ENCODE measurements at places on chromosomes 1 and 21.

- no peak for DNase-seq
Observed at GRCh38 chr1:184210031-184210430, 158.5 kb downstream of the TSEN15 start.

- DNase-seq: peak; percentile 25
Observed at GRCh38 chr1:202807926-202808757, at the start of gene KDM5B. TSS of gene KDM5B (minus strand) at chr1:202808421. CDS start at chr1:202808305, 116 bp downstream.

- DNase-seq: no peak
Observed at GRCh38 chr1:236009857-236010256, 55.0 kb downstream of the NID1 start.

GRCh38 chr1:15212954-15213291 lies 34.1 kb upstream of the FHAD1 start:
- DNase-seq: no peak

DNA sequence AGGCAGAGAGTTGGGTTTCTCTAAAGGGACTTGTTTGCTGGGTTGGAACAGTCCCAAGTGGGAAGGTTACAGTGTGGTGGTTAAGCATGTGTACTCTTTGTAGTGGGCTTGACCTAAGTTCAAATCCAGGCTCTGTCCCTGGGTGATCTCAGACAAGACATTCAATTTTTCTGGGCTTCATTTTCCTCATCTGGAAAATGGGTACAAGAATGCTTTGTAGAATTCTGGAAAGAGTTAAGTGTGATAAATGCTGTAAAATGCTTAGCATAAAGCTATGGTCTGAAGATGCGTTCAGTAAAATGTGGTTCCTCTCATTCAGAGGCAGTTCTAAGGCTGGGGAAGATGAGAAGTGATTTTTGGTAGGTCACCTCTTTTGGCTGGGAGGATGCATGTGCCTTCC lies 805 bp downstream of the GRHL3 start:
- DNase-seq: no peak

- DNase-seq: no peak
Observed at GRCh38 chr1:51488372-51489050, 30.6 kb downstream of the EPS15 start.

- DNase-seq: no peak
Observed at GRCh38 chr1:187474336-187474735, 645.6 kb downstream of the PLA2G4A start.

DNA sequence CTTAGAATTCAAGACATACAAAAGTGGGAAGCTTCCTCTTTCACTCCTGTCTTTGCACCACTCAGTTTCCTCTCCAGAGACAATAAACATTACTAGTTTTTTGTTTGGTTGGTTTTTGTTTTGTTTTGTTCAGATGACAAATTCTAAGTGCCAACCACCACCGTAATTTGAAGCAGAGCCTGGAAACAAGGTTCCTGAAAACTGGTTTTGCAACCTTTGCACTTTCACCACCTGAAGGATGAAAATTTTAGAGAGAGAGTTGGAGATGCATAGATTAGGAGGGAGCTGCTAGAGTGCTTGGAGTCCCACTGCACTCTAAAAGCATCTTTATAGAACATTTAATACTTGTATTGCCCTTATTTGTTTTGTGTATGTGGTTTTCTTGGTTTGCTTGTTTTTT lies 20.2 kb upstream of the MGST3 start:
- DNase-seq: no peak

Data from omental fat pad (tissue), 4 donors.